ENCODE measurements at places on chromosomes 11 and 22.

- no peak for DNase-seq
Measured at GRCh38 chr11:74937696-74938475, 11.0 kb downstream of the XRRA1 start.

- peak; percentile 9 for DNase-seq
Measured at GRCh38 chr11:15890031-15890713, 466.2 kb downstream of the SOX6 start.

GRCh38 chr22:38566726-38567504 lies 3.1 kb downstream of the DMC1 start:
- no peak for DNase-seq

DNA sequence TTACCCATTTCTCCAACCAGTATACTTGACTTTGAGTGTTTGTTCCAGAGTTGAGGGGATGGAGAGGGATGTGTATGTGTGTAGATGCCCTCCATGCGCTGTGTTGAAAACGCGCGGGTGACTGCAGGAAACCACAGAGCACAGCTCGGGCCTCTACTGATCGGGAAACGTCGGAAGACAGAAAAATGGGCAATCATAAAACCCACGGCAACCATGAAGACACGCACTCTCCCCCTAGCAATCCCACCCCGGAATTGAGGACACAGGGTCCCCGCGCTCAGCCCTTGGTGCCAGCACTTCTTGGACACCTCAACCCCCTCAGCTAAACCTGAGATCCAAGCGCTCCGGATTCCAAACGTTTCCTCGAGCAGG lies 251 bp upstream of the UQCC3 start:
- DNase-seq, result no peak

GRCh38 chr11:27196203-27196897 lies 155.7 kb downstream of the BBOX1 start:
- no peak for DNase-seq

GRCh38 chr22:27873472-27873871 lies 45.6 kb downstream of the PITPNB start:
- no peak for DNase-seq

GRCh38 chr22:26767351-26768155 lies 110.2 kb downstream of the MIAT start:
- no peak for DNase-seq

GRCh38 chr11:107397357-107397756 lies 60.3 kb downstream of the CWF19L2 start:
- no peak for DNase-seq

GRCh38 chr22:48511211-48511610 lies 1316.5 kb downstream of the BRD1 start:
- no peak for DNase-seq

GRCh38 chr22:46564084-46564714 lies 26.8 kb upstream of the CELSR1 start:
- DNase-seq, result no peak

GRCh38 chr11:69463181-69463994 lies 18.1 kb upstream of the LINC01488 start:
- peak; percentile 60 for DNase-seq

DNA sequence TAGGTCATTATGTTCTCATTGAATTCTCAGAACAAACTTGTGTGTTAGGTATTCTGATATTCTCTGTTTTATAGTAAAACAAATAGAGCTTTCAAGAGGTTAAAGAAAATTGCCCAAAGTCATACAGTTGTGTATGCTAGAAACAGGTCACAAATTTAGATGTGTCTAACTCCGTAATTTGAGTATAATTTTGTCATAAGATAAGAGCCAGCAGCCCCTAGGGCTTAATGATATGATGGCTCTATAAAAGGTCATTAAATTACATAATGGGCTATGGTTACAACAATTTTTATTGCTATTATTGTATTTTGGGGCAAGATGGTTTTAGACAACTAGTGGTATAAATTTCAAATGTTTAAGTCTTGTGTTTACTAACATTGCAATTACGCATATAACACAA lies 701.9 kb downstream of the LUZP2 start:
- no peak for DNase-seq

DNA sequence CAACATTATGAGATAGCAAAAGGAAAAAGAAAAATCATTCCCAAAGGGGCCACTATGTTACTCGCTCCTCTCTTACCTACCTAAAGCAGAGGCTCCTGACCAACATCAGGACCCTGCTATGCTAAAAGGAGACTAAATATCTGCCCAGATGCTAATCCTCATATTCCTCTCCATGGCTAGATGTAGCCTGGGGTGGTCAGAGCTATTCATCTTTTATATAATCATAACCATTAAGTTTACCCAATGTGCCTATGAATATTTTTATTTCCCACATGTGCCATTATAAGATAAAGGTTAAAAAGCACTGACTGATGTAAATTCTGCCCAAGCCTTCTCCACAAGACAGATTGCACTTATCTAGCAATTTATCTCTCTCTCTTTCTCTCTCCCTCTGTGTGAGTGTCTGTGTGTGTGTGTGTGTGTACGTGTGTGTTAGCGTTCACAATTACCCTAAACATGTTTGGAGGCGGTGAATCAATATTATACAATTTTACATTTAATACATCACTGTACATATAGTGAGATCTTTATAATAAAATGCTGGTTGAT lies 41.2 kb upstream of the ANO5 start:
- DNase-seq, result no peak

GRCh38 chr22:30241576-30242371 lies 4.8 kb downstream of the LIF start:
- no peak for DNase-seq

- DNase-seq, result no peak
Measured at GRCh38 chr22:30790366-30790765, 95.7 kb downstream of the OSBP2 start.

DNA sequence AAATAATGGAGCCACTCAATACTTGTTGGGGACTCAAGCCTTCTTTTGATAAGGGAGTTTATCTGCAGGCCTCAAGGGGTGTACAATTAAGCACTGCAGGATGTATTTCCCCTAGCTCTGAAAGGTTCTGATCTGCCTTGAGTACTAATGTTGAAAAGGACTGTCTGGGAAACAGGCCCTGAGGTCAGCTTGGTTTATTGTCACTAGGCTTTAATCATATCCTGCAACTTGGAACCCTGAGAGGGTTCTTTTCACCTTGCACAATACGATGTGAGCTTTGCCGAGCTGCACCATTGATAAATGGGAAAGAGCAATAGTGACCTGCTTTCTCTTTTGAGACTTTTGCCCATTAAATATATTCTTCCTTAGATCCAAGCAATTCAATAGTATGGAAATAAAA lies 31.6 kb upstream of the HORMAD2 start:
- DNase-seq, result no peak

DNA sequence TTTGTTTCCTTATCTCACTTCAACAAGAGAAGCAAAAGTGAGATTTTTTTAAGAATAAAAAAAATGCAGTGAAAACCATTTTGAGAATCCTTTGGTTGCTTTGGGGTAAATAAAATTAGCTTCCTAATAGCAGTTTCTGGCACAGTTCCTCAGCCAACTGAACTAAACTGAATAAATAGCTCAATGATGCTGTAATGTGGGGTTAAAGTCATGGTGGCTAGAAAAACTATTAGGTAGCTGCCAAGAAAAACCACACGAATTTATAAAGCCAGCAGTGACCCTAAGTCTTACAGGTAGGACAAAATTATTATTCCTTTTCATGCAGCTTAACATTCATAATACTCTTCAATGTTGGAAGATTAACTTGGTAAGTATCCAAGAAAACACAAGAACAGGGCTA lies 142.4 kb downstream of the APIP start:
- DNase-seq, result peak; percentile 96

GRCh38 chr22:19709063-19709769 lies 5.1 kb upstream of the SEPTIN5 start:
- no peak for DNase-seq

- DNase-seq, result no peak
Measured at GRCh38 chr11:24734742-24735237, 237.9 kb downstream of the LUZP2 start.

DNA sequence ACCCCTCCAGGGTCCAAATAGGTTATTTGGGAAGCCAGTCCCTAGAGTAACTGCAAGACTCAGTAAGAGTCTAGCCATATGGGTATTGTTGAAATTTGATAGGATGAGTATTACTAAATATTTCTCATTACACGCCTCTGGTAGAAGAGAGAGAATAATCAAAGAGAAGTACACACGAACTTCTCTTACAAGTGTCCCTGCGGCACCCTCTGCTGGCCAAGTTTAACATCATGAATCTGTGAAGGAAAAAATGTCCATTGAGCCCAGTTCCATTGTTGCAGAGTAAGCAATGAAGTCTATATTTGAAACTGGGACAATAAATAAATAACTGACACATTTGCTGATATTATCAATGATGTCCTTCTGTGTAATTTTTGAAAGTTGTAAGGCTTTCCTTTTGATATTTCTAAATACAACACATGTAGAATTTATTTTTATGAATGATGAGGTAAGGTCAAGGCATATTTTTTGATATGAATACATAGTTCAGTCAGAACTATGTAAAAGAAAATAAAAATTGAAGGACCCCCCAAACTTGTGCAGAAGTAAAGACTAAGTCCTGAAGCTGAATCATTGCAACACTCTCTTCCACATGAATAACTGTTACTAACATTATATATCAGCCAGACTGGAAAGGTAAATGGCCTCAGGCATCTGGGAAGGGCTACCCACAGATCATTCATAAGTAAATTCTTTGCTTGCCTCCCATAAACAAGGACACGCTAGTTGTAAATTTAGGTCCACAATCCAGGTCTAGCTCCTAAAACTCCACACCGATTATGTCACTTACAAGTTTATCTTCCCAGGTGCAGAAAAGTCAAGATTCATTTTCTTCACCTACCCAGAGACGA lies 10.0 kb downstream of the OR51L1 start:
- DNase-seq, result peak; percentile 55

DNA sequence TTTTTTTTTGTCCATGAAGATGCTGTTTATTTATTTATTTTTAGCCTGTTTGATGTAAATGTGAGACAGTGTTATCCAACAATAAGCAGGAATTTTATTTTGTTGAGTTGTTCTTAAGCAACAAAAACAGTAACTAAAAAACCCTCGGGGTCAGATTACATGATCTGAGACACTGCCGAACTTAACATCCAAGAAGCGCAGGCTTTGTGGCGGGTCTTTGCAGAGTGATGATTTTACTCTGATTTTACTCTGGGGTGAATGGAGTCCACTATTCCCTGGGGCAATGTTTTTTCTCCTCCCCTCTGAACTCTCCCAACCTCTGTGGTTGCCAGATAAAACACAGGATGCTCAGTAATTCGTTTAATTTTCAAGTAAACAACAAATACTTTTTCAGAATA lies 450.1 kb upstream of the B3GAT1 start:
- DNase-seq, result no peak

- peak; percentile 96 for DNase-seq
Measured at GRCh38 chr22:45804986-45805325, 133.3 kb downstream of the ATXN10 start.

DNA sequence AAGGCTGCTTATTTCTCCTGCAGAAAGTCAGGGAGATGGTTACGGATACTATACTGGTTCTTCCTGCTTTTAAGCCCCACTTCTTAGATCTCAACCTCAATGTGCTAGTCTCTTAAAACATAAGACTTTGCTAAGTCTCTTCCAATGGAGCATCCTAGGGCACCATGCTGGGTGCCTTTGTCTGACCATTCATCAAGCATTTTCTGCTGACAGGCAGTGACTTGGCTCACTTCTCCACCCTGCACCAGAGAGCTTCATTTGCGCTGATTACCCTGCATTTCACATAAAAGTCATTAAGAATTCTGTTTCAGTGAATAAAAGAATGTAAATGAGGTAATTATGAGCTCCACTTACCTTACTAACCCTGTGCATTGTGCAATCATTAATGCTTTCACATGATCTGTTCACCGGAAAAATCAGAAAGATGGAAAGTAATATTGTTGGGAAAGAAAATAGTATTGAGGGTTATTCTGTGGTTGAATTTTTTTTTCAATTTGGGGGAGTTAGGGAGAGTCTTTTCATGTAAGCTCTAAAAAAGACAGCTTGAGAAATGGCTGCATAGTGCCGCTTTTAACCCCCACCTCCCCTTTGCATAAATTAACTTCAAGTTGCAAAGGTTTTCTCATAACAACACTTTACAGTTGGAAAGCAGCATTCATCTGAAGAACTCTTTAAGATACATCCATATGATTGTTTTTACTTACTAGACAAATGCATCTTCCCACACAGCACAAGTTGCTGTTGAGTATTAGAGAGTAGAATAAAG lies 677.3 kb upstream of the KIRREL3 start:
- DNase-seq, result no peak

GRCh38 chr11:13868710-13869397 lies 93.7 kb upstream of the SPON1 start:
- no peak for DNase-seq

DNA sequence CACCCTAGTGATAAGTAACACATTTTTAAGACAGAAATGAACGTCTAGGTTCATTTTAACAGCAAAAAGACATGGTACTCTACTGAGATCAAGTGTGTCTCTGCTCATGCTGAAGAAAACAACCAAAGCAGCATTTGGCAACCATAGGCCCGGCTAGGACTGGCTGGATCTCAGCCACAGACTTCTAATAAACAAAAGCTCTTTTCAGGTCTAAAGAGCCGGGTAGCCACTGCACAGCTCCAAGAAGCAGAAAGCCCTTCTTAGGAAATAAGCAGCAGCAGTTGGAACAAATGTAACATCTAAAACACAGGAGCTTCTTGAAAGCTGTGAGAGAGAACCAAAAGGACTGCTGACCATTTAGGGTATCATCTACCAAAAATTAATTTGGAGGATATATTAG lies 37.6 kb downstream of the PITPNB start:
- DNase-seq, result peak; percentile 44

GRCh38 chr22:25566186-25566897 lies 1.9 kb downstream of the GRK3 start:
- no peak for DNase-seq

- no peak for DNase-seq
Measured at GRCh38 chr11:47241841-47242301, 6.7 kb downstream of the ACP2 start.

- no peak for DNase-seq
Measured at GRCh38 chr11:124193221-124194010, 10.3 kb downstream of the OR10D3 start.

DNA sequence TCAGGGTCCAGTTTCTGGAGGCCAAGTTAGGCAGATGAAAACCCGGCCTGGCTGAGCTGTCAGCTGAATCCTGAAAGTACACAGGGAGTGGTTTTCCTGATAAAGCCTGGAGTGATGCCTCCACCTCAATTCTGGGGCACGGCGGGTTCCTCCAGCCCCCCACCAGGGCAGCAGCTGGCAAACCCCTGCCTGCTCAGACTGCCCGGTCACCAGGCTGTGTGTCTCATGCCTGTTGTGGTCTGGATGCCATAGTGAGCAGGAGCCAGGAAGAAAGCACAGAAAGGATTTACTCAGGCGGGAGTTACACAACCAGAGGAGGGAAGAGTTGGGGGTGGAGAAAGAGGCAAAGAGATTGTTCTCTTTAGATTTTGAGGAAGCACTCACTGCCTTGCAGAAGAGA lies 119.9 kb upstream of the RASSF10 start:
- DNase-seq, result no peak

GRCh38 chr11:45245218-45246045 lies 40.7 kb downstream of the SYT13 start:
- no peak for DNase-seq

DNA sequence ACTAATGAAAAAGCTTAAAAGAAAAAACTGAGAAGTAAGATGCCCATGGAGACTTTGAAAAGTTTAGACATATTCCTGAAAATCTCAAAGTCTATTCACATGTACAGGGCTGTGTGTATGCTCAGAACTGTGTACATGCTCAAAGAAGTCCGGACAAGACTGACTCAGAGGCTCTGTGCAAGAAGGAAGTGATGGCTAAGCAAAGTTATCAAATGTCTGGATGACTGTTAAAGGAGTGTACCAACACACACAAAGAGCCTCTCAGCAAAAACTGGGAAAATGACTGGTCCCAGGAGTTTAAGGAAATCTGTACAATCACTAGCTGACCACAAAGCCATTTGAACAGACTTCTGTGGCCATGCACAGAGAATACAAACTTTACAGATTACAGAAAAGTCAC lies 33.1 kb upstream of the ARHGAP32 start:
- DNase-seq, result no peak

Measured in astrocyte of the cerebellum (primary cell).